ENCODE measurements at places on chromosomes 3 and 15.

GRCh38 chr3:182063742-182064141 is 352.0 kb downstream of the SOX2 start:
- no peak for DNase-seq

DNA sequence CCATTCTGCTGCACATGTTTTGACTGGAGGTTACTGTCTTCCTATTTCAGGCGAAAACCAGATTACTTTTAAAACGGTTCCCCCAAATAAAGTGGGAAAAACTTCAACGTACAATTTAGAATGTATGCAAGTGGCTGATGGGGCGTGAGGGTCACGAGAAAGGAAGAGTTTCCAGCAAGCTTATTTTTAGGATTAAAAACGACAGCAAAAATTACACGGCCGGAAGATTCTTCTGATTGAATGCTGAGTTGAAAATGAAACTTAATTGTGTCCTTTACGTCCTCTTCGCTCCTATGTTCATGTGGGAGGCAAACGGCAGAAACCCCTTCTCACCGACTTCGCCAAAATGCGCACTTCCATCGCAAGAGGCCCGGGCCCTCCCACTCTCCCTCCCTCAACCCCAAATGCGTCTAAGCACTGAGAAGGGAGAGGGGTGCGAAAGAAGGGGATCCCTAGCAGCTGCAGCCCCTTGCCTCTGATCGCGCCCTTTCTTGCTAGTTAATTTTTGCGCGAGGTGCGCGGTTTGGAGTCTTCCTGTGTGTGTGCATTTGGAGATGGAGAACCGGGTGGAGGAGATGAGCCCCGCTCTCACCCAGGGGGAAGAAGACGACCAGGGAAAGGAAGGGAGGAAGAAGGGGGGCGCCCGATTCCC is 656 bp downstream of the CD47 start:
- DNase-seq = peak; percentile 34

- no peak for DNase-seq
Measured at GRCh38 chr15:25501828-25502446, 63.1 kb upstream of the UBE3A start.

- no peak for DNase-seq
Measured at GRCh38 chr3:42545284-42545900, 36.4 kb downstream of the SEC22C start.

DNA sequence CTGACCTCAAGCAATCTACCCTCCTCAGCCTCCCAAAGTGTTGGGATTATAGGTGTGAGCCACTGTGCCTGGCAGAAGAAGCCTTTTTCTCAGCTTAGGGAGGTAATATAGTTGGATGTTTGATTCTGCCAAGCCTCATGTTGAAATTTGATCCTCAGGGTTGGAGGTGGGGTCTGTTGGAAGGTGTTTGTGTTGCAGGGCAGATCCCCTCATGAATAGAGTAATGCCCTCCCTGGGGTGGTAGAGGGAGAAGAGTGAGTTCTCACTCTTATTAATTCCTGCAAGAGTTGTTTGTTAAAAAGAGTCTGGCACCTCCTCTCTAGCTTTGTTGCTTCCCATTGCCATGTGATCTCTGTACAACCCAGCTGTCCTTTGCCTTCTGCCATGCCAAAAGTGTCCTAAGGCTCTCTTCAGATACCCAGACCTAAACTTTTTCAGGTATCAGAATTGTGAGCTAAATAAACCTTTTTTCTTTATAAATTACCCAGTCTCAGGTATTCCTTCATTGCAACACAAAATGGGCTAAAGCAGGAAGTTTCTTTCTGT is 16.4 kb downstream of the NECTIN3 start:
- no peak for DNase-seq

DNA sequence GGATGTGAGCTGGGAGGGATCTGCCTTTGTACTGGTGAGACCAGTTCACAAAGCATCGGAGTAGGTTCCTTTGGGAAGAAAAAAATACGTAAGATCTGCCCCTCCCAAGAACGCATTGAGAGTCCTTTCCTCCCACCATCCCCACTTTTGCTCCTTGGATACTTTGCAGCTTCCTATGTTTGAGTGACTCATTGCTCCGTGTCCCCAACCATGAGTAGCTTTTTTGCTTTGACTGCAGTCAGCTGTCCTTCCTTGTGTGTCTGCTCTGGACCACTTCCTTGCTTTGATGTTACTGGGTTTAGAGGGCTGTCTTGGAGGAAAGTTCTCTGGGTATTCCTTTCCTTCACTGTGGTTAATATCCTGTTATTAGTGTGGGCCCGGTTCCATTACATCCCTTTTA is 43.2 kb upstream of the PTPN23 start:
- no peak for DNase-seq

DNA sequence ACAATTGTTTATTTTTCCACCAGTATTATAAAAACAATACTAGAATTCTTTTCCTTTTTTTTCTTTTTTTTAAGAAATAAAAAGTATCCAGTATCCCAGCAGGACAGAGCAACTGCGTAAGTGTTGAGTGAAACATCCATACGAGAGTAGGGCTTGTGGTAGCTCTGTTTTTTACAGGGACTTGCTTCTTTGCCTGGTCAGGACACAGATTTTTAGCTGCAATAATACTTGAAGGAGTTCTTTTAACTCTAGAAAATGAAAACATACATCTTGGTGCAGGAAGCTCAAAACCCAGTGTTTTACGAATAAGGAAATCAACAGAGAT is 297.7 kb upstream of the NR2E3 start:
- no peak for DNase-seq

- DNase-seq = no peak
Measured at GRCh38 chr15:101391981-101392640, 97.1 kb upstream of the SNRPA1 start.

DNA sequence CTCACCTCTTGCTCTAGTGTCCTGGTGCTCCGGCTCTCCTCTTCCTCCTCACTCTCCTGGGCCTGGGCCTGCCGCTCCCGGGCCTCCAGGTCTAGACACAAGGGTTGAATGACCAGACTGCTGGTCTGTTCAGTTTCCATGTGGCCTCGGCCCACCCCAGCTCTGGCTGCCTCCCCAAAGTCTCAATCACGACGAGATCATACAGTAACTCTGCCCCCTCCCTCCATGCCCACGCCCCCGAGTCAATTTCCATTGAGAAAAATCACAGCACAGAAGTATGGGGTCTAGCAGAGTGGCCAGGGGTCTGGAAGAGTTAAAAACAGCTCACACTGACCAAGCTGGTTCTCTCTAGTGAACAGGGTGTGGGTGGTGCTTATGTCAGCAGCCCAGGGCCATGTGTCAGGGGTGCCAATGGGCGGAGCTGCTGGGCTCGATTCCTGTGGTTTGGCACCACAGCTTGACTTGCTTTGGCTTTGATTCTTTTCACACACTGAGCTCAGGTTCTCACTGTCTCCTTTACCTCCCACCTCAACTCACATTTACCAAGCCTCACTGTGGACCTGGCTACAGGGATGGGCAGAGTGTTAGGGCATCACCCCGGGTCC is 6.9 kb downstream of the C15orf62 start:
- DNase-seq = peak; percentile 46

DNA sequence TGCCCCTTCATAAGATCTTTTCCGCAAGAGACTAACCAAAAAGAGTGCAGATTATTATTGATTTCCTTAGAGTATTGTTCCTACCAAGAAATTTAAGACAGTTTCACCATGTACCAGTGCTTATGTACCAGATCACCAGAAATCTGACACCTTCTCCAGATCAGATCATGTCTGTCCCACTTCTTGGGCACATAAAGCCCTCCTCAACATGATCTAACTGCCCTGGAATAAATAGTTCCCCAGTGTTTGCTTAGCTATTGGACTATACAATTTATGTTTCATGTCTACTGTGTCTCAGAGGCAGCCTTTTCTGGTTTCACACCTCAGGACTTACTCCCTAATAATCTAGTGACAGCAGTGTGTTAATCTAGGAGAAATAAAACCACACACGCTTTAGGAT is 46.8 kb downstream of the NME9 start:
- no peak for DNase-seq

- DNase-seq = no peak
Measured at GRCh38 chr3:101077361-101078011, 84.3 kb upstream of the ABI3BP start.

GRCh38 chr3:70726961-70727360 is 414.5 kb upstream of the MDFIC2 start:
- DNase-seq = no peak

DNA sequence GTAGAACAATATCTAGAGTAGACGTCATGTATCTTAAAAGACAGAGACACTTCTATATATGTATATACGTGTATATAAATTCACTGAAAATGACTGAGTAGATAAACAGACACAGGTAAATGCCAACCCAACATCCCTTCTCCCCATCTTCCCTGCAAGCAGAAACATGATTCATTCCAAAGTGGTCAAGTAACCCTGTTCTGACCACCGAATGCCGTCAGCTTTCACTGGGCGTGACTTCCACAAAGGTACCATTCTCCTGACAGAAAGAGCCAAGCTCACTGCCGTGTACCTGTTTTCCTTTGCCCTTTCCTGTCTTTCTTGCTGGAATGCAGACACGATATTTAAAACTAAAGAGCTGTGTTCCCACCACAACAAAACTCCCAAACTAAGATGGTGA is 76.7 kb downstream of the TAFA4 start:
- no peak for DNase-seq

GRCh38 chr3:58565621-58566397 is 11.4 kb downstream of the FAM107A start:
- no peak for DNase-seq

- no peak for DNase-seq
Measured at GRCh38 chr15:70033529-70034140, 64.1 kb downstream of the TLE3 start.

- DNase-seq = no peak
Measured at GRCh38 chr15:90945091-90945490, 9.6 kb upstream of the RCCD1 start.

GRCh38 chr3:58025837-58026569 is 17.8 kb downstream of the FLNB start:
- no peak for DNase-seq

DNA sequence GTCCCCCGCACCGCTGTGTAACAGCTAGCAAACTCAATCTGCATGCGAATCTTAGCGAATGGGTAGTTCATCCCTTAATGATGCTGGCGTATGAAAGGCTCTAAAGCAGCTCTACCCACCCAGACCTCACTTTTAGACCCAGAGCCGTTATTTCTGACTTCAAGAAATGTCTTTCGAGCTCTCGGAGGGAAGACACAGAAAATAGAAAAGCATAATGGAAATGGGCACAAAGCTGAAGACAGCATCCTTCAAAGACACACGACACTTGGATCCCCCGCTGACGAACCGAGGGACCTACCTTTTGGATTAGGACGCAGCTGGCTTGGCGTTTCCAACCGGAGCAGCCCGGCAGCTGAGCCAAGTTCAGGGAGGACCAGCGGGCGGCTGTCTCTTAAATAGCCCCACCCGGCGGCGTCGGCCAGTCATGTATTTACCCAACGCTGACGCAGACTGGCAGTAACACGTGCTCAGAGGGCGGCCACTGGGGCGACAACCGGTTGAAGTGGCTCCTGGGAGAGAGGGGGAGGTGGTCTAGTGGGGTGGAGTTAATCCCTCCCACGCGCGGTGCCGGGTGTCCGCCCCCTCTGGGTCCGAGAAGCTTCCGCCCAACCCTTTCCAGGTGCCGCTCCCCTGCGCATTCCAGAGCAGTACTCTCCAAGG is 1.5 kb downstream of the CCK start:
- peak; percentile 9 for DNase-seq

- no peak for DNase-seq
Measured at GRCh38 chr3:171556574-171557145, 96.5 kb upstream of the TNIK start.

DNA sequence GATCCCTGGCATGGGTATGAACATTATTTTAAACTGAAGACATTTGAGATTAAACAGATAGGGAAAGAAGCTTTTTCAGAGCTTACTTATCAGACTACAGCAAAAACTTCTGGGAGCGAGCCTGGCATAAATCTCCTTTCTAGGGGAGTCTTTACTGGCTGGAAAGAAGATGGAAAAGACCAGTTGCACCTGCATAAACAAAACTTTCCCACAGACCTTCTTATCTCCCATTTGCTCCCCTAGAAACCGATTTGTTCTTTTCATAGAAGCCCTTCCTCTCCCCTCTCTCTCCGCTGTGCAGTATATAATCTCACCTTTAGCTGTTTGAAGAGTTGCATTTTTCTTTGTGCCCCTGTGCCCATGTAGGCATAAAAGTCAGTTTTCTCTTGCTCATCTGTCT is 93.2 kb downstream of the CHRNA7 start:
- no peak for DNase-seq

DNA sequence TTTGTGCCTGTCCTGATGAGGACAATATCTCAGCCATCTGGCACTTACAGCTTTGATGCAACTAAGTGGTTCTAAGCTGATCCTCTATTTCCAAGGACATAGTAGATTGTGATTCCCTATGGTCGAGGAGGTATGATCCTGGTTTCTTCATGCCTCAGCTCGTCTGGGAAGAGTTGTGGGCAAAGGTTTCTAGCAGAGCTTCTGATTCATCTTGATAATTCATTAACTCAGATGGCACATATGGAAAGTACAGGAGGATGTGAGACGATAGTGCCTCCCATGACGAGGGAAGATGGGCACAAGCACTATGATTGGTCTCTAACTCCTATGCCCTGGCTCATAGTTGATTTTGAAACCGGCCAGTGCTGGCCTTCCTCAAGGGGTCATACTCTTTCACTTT is 334.2 kb upstream of the SEMA6D start:
- no peak for DNase-seq

- no peak for DNase-seq
Measured at GRCh38 chr3:107450254-107450893, 72.4 kb upstream of the BBX start.

- no peak for DNase-seq
Measured at GRCh38 chr15:66030650-66031049, 161.4 kb downstream of the RAB11A start.

DNA sequence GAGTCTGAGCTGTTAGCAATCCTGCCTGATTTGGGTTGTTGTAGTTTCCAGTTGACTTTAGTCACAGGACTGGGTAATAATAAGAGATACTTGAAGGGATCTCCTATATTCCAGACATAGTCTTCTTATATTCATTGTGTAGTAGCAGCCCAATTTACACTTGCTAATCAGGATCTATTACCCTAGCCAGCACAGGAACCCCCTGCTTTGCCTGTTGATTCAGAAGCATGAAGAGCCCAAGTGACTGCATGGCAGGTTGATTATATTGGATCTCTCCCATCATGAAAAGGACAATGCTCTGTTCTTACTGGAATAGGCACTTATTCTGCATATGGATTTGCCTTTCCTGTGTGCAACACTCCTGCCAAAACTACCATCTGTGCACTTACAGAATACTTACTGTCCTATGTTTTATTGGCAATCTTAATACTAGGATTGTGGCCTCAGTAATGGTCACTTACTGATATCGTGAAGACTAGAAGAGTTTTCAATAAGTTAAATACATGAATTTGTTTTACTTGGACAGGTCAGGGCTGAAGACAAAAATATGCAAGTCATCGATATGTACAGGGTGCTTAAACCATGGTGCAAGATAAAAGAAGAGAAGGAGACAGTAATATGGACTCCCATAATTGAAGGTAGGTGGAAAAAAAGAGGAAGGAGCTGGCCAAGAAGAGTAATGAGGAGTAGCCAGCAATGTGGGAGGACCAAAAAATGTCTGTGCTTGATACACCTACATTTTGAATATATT is 304.1 kb downstream of the MCTP2 start:
- DNase-seq = no peak

GRCh38 chr15:75725719-75726607 is 13.3 kb upstream of the CSPG4 start:
- no peak for DNase-seq

All from stimulated activated CD8-positive, alpha-beta memory T cell treated with anti-CD3 and anti-CD28 coated beads, Interleukin-4, amount 100 ng/mL, for 24 hours (primary cell).